ENCODE measurements at places on chromosomes 5 and 9.

GRCh38 chr5:150313921-150314716, 11.4 kb upstream of the ARSI start:
- no peak for DNase-seq

DNA sequence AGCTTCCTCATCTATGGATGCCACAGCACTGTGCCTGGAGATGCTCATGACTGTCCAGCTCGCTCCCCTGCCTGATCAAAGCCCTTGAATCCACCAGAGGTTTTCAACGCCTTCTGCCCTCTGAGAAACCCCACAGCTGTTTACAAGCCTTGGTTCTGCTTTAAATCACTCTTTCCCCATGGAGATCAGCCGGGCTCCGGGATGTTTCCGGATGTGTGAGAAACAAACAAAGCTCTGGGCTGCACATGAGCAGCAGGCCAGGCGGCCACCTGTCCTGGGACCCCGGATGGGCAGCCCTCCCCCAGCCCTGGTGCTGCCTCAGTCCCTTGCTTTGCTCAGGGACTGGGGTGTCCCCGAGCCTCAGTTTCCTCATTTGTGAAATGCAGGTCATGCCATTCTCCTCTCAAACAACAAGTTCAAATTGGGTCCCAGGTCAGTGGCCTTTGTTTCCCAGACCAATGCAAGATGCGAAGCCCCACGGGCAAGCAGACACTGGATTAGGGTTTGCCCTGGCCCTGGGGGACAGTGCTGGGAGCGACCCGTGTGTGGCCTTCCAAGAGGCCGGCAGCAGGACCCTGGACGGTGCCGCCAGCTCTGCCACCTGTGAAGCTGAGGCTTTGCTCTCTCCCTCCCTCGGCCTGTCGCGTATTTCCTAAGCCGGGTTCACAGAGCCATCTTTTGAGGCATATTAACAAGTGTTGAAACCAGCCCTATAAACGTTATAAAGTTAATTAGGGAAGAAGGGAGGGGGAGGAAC, 42.4 kb upstream of the PHYKPL start:
- DNase-seq = no peak

DNA sequence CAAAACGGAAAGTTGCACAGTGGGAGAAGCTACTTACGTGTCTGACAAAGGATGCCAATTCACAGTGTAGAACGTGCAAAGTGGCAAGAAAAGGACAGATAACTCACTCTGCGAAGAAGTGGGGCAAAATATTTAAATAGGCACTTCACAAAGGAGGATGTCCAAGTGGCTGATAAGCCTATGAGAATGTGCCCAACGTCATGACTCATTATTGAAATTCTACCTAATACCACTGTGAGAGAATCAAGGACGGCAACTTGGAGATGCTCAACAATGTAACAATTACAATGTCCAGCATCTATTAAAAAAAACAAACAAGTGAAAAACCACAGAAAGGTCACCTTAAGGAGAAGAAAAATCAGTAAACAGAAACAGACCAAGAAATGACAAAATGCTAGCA, 59.0 kb downstream of the NACC2 start:
- DNase-seq = no peak

DNA sequence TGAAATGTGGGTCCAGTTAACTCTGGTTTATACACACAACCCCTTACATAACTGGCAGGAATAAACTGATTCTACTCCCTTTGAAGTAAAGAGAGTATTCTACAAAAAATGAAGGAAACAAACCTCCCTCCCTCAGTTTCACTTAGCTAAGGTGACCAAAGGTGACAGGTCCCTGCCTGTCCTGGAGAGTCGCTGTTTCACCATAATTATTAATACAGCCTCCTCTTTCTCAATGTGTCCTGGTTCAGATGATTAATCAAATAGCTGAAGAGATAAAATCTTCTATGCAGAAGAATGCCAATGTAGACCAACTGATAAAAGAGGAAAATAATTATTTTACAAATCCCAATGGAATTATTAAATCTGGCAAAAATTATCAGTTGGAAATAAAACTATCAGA, 163.7 kb upstream of the GNA14 start:
- DNase-seq = no peak

DNA sequence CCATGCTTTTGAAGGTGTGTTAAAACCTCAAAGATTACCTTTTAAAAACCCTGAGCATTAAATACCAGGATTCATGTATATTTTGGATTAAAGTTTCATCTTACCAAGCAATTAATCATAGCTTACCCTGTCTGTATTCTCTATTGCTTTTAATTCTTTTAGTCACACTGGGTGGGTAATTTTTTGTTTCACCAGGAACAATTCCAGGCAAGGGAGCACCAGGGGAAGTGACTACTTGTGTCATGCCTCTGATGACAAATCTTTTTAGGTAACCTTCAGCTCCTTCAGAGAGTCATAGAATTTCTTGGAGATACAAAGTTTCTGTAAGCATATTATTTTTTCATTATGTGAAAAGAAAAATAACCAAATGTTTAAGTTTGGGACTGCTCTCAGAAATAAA, 33.4 kb upstream of the ANXA1 start:
- no peak for DNase-seq

GRCh38 chr5:71891856-71892255, 172.8 kb downstream of the CARTPT start:
- DNase-seq = no peak

Measured in activated naive CD4-positive, alpha-beta T cell treated with Interleukin-2 at 50 U/mL for 16 hours (primary cell).